ENCODE measurements at places on chromosomes 3 and 15. TPM values are rescaled to one million over a fixed set of nuclear protein-coding genes. Genes with fewer than 3 reads are reported as not detected.

Gene NTRK3
- total RNA-seq = 25.4 TPM

Gene LHFPL4
- 0.30 TPM for total RNA-seq

Gene CFAP100
- not detected for total RNA-seq

Gene ATP13A4
- total RNA-seq = not detected

Gene CPLX3
- 0.07 TPM for total RNA-seq

Gene MLF1
- total RNA-seq = 26.8 TPM

Gene FBXW12
- not detected for total RNA-seq

Gene EXD1
- 0.33 TPM for total RNA-seq

Gene FSD2
- not detected for total RNA-seq

Gene FHIT
- total RNA-seq = not detected

Gene RGMA
- 0.17 TPM for total RNA-seq

Gene PIF1
- 18.8 TPM for total RNA-seq

Gene CAND2
- 0.45 TPM for total RNA-seq

Gene C2CD4A
- total RNA-seq = 0.19 TPM

Gene ITIH3
- 0.14 TPM for total RNA-seq

Gene SUSD5
- 3.4 TPM for total RNA-seq

Gene CCDC39
- not detected for total RNA-seq

Gene VWA5B2
- total RNA-seq = 0.46 TPM

Gene SI
- total RNA-seq = not detected

Gene ACAN
- 0.88 TPM for total RNA-seq

Data from A549 treated with GW870086 at 1 μM for 4 hours (cell line).